Transverse colon (tissue), 4 donors: ENCODE measurements at places on chromosomes 7 and 10. TPM values are rescaled to one million over a fixed set of nuclear protein-coding genes. Genes with fewer than 3 reads are reported as not detected.

- H3K4me1 ChIP-seq: no peaks in the 10 kb centered on the region
- H3K27ac ChIP-seq: no peak overlapping the region
- H3K27me3 ChIP-seq: no peaks in the 10 kb centered on the region
Measured at GRCh38 chr10:47090042-47090441, 178.8 kb downstream of the PTPN20 start.

GRCh38 chr7:106599343-106599698, 61.6 kb downstream of the CCDC71L start:
- H3K27ac ChIP-seq: peak overlapping the region; percentile 67
- H3K27me3 ChIP-seq: no peaks in the 10 kb centered on the region
- DNase-seq: peak; percentile 15
- H3K4me3 ChIP-seq: no peak overlapping the region

GRCh38 chr7:7125963-7126362, 56.4 kb upstream of the C1GALT1 start:
- DNase-seq: no peak
- no peaks in the 10 kb centered on the region for H3K36me3 ChIP-seq
- peaks cover 23% of the 10 kb centered on the region for H3K4me1 ChIP-seq

GRCh38 chr10:13224210-13224995, 9.8 kb downstream of the UCMA start:
- no peaks in the 10 kb centered on the region for H3K4me1 ChIP-seq
- no peaks in the 10 kb centered on the region for H3K27me3 ChIP-seq
- no peak overlapping the region for H3K4me3 ChIP-seq
- H3K27ac ChIP-seq: no peak overlapping the region

GRCh38 chr10:79383974-79384606, 36.8 kb downstream of the PPIF start:
- no peak overlapping the region for H3K27ac ChIP-seq
- no peak overlapping the region for H3K4me3 ChIP-seq
- DNase-seq: peak; percentile 7
- no peaks in the 10 kb centered on the region for H3K27me3 ChIP-seq
- H3K36me3 ChIP-seq: no peaks in the 10 kb centered on the region
- H3K4me1 ChIP-seq: peaks cover 29% of the 10 kb centered on the region

DNA sequence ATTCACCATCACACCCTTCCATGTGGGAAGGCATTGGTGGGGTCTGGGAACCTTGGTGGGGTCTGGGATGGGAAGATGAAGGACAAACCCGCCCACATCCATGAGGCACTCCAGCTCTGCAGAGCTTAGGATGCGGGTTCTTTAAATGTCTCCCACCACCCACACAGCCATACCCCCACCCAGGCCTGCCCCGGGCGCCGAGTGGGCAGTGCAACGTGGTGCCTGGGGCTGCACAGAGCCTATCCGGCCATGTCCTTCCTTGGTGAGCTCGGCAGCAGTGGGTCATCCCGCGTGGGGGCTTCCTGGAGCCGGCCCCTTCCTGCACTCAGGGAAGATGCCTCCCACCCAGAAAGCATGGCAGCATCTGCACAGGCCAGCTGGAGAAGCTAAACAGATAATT, 163.5 kb upstream of the TCERG1L start:
- no peak overlapping the region for H3K27ac ChIP-seq
- no peaks in the 10 kb centered on the region for H3K36me3 ChIP-seq
- no peaks in the 10 kb centered on the region for H3K4me1 ChIP-seq

- no peak overlapping the region for H3K27ac ChIP-seq
- no peak overlapping the region for H3K4me3 ChIP-seq
- no peaks in the 10 kb centered on the region for H3K36me3 ChIP-seq
- no peaks in the 10 kb centered on the region for H3K4me1 ChIP-seq
- DNase-seq: no peak
- H3K27me3 ChIP-seq: no peaks in the 10 kb centered on the region
Measured at GRCh38 chr7:25720427-25720826, 431.6 kb upstream of the NFE2L3 start.

DNA sequence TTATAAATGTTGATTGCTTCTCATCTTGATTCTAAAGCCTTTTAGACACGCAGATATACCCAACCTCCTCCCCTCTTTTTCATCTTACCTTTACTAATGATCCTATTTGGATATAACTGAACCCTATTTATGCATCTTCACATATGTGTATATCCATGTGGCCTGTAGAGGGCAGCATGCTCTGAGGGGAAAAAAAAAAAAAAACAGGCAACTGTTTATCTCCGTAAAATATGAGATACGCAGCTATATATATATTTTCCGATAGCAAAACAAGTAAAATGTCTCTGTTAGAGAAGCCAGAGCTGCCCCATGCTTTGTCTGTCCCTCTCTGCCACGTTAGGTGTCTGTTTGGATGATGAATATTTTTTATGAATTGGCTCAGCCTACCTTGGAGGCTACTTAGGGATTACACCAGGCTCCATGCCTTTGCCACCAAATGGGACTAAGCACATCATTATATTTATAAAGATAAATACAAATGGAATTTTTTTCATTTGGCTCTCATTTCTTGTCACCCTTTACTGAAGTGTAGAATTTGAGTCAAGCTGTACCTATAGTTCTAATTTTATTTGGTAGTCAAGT, 174.8 kb upstream of the FZD1 start:
- no peak overlapping the region for H3K27ac ChIP-seq
- H3K4me1 ChIP-seq: no peaks in the 10 kb centered on the region
- DNase-seq: no peak
- no peaks in the 10 kb centered on the region for H3K36me3 ChIP-seq

GRCh38 chr7:87316097-87316700, 29.3 kb upstream of the CROT start:
- DNase-seq: no peak
- no peaks in the 10 kb centered on the region for H3K36me3 ChIP-seq
- no peak overlapping the region for H3K4me3 ChIP-seq
- H3K27me3 ChIP-seq: no peaks in the 10 kb centered on the region

DNA sequence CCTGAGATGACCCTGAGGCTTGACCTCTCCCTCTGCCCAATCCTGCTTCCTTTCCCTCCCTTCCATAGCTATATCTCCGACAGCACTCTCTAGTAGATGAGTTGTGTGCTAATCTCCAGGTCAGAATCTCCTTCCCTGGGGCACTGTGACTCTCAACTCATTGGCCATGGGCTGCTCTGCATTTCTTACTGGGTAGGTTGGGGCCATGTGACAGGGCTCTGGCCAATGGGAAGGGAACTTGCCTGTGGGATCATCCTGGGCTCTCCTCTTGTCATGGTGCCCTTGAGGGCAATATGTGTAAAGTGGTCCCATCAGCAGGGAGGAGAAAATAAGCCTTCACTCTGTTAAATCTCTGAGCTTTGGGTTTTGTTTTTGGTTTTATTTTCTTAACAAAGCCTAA, 80.1 kb upstream of the ANKRD1 start:
- DNase-seq: no peak
- no peaks in the 10 kb centered on the region for H3K4me1 ChIP-seq
- no peak overlapping the region for H3K4me3 ChIP-seq
- no peaks in the 10 kb centered on the region for H3K36me3 ChIP-seq
- no peaks in the 10 kb centered on the region for H3K27me3 ChIP-seq
- no peak overlapping the region for H3K27ac ChIP-seq

The CCDC7 gene
- total RNA-seq: 4.8 TPM

The ADIRF gene
- total RNA-seq: 35.0 TPM

The BLNK gene
- 6.6 TPM for total RNA-seq

The C10orf120 gene
- total RNA-seq: not detected

The HGF gene
- total RNA-seq: 1.8 TPM

The GNGT1 gene
- total RNA-seq: not detected

The NEURL1 gene
- 177 TPM for total RNA-seq

The AEBP1 gene
- 96.1 TPM for total RNA-seq
